ENCODE measurements at places on chromosomes 7 and 10.
A peak's percentile ranks its signal among the peaks of the same experiment; 100 is the strongest.

DNA sequence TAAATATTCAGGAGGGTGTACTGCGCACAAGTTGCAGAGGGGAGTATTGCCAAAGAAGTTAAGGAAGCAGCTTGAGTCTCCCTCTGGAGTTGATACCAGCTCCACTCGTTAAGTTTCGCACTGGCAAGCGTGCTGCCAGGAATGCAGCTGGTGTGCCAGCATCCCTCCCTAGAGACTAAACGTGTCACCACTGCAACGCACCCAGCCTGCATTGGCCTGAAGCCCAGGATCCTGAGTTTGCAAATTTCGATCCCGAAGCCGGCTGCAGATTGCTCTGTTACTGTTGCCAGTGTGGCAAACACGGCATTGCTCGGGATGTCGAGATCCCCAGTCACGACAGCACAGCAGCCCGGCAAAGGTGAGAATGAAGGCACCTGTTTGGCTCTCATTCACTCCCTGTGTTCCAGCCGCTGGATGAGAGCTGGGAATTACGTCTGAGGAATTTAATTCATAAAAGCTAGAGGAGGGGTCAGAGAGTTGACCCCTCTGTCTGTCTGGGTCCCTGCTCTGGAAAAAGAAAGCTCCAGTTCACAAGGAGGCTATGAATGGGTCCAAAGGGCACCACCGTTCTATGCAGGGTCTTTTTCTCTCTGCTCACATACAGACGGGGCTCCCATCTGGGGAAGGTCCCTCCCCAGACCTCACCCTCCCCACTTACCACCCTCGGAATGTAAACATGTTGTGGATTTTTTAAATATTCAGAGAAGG is 61.0 kb downstream of the NRP1 start:
- DNase-seq: peak; percentile 98

GRCh38 chr7:137772316-137772715 is 74.5 kb downstream of the DGKI start:
- DNase-seq: peak; percentile 71

GRCh38 chr7:148588670-148589131 is 1.9 kb upstream of the C7orf33 start:
- no peak for DNase-seq

DNA sequence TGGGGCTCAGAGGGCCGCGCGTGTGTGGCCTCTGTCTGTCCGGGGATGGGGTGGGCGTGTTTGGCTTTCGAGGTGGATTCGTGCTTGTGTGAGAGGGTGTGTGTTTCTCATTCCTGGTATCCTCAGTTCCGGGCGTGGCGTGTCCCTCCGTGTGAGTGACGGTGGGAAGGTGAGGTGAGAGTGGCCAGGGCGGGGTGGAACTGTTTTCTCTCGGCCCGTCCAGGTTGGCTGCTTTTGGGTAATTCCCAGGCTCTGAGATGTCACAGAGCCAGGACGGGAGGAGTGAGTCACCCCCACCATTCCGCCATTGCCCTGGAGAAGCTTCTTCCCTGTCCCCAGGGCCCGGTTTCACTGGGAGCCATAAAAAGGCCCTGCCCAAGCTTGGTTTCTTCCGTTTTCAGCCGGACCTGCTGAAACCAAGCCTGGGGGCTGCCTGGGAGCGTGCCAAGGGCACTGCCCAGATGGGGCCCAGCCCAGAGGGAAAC is 21.3 kb upstream of the CLDN4 start:
- DNase-seq: peak; percentile 34

DNA sequence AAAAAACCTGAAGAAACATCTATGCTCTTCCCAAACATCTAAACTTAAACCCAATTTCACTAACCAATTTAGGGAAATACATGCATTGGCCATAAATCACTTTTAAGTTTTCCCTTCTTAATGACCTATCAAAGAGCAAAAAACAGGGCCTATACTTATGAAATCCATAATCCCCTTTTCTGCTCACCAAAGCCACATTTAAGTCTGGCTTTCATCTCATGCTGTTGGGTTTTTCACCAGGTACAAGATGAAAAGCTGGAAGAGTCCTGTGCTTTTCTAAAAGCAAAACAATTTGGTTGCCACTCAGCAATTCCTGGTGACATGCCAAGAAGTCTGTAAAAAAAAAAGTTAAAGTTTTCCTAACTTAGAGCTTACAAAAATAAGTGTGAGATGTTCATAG is 92.6 kb downstream of the HPSE2 start:
- no peak for DNase-seq

GRCh38 chr7:92415225-92415624 is 32.1 kb upstream of the GATAD1 start:
- DNase-seq: no peak

- DNase-seq: no peak
Observed at GRCh38 chr10:11530806-11531205, 80.6 kb downstream of the USP6NL start.

Measured in GM23248 (cell line).